ENCODE measurements at places on chromosomes 3 and 15.

- no peak for DNase-seq
Observed at GRCh38 chr15:42493679-42494078, 1.8 kb upstream of the SNAP23 start.

DNA sequence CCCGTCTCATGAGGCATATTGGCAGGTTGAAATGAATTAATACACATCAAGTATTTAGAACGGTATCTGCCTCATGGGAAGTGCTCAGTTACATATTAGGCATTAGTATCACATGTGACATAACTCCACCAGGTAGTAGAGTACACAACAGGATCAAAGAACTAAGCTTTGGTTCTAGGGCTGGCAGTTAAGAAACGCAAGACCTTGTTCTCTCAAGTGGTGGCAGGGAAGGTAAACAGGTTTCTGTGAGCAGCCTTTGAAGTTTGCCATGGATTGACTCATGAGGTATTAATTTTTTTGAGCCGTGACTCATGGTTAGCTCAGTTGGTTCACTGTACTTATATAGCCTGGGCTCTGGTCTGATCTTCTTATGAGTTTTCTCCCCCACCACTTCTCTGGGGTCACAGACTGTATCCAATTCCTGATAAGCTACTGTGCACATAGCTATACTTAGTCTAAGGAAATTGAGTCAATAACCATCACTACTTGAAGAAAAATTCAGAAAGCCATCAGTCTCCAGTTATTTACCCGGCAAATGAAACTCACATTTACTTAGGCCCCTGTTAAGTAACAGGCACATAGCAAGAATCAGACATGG is 155.6 kb upstream of the STT3B start:
- DNase-seq, result no peak

DNA sequence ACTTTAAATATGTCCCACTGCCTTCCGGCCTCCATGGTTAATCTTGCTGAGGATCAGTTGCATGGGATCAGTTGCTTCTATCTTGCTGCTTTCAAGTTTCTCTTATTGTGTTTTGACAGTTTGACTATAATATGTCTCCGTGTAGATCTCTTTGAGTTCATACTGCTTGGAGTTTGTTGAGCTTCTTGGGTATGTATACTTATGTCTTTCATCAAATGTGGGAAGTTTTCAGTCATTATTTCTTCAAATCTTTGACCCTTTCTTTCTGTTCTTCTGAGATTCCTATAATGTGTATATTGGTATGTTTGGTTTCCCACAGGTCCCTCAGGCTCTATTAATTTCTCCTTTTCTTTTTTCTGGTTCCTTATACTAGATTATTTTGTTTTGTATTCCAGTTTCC is 30.8 kb downstream of the PCCB start:
- no peak for DNase-seq

- no peak for DNase-seq
Observed at GRCh38 chr3:132435911-132436425, 18.7 kb downstream of the DNAJC13 start.

DNA sequence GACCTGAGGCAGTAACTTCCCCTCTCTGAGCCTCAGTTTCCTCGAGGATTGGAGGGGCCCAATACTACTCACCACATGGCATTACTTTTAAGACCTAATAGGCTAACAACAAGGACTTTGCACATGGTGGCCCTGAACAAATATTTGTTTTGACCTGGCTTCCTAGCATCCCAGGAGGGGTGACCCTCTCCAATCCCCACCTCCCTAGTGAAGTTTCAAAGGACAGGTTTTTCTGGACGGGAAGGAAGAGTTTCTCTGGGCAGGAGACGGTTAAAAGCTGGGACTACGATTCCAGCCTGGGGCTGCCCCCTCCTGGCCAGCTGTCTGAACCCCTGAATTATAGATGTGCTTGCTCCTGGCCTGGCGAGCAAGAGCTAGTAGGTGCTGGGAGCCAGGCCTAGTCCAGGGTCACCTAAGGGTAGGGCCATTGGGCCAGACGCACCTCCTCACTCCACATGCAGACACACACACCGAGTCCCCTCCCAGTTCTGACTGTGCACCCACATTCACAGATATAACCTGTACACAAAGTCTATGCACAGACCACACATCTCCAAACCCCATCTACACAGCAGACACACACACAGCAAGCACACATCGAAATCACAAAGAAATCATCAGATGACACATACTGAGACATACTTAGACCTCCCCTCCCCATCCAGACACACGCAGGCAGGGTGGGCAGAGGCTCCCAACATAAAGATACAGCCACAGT is 2.7 kb upstream of the ISL2 start:
- no peak for DNase-seq

DNA sequence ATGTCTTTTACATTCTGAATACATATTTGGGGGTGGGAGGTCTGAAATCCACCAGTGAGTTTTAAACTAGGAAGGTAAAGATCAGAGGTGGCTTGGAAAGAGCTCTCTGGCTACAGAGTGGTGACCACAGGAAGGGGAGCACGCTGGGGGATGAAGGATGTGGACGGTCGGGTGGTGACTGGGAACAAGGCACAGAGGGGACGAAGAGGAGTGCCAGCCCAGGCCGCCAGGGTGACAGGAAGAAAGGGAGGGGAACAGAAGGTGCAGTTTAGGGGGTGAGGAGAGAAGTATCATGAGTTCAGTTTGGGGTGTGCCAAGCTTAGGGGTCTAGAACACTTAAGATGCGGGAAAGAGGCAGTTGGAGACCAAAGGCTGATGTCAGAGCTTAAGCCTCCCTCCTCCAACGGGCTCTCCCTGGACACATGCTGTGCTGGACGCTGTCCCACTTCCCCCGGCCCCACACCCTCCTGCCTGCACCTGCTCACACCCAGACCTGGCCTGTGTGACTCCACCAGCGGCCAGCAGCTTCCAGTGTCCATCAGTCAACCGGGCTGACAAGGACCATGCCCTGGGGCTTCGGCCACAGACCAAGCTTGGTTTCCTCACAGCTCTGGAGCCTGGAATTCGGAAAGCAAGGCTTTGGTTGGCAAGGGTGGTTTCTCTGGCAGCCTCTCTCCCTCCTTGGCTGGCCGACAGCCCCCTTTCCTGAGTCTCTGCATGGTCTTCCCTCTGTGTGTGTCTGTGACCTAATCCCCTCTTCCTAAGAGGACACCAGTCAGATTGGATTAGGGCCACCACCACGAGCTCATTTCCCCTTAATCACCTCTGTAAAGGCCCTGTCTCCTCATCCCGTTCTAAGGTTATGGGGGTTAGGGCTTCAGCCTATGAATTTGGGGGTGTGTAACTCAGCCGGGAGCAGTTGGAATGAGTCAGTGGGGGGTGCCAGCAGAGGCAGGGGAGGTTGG is 120.4 kb upstream of the IQSEC1 start:
- DNase-seq, result no peak

GRCh38 chr15:79872358-79873017 is 24.3 kb downstream of the MTHFS start:
- DNase-seq, result no peak

GRCh38 chr15:31211353-31211752 is 109.8 kb upstream of the TRPM1 start:
- DNase-seq, result no peak

- DNase-seq, result no peak
Observed at GRCh38 chr3:142690613-142691012, 33.2 kb upstream of the TRPC1 start.

- DNase-seq, result no peak
Observed at GRCh38 chr15:31128919-31129768, 27.6 kb upstream of the TRPM1 start.

- DNase-seq, result no peak
Observed at GRCh38 chr3:147418808-147419701, 9.9 kb downstream of the ZIC1 start.

- no peak for DNase-seq
Observed at GRCh38 chr3:122349171-122349570, 24.1 kb downstream of the CSTA start.

DNA sequence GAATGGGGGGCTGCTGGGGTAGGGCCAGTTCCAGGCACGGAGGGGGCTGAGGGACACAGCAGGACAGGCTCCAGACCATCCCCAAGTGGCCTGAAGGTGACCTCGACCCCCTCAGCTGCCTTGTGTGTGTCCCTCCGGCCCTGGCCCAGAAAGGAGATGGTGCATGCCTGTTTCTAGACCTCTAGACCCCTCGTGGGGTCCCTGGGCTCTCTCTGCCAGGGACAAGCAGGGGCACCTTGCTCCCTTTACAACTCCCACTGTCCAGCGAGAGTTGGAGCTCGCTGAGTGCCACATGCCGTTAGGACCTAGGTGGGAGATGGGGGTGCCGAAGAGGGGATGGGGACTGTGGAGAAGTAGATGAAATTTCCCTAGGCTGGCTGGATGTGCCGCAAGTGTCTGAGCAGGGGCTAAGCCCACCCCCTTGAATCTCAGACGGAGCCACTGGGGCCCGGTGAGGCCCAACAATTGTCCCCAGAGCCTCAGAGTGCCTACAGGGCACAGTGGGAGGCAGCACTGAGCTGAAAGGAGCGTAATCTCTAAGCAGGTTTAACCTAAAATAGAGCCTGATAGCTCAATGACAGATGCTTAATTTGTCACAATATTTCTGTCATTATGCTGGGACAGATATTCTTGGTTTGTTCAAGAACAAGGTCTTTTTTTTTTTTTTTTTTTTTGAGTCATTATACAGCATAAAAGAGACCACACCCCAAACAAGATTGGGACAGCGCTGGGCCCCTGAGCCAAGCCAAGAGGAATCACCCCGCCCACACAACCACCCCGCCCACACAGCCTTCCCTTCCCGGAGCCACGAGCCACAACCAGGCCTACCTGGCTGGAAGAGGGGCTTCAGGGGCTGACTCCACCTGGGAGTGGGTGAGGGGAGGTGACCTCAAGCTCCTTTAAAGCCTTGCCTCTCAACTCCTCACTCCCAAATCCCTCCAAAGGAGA is 23.6 kb upstream of the KLF13 start:
- no peak for DNase-seq

- DNase-seq, result no peak
Observed at GRCh38 chr3:146839727-146840375, 234.7 kb upstream of the PLSCR5 start.

DNA sequence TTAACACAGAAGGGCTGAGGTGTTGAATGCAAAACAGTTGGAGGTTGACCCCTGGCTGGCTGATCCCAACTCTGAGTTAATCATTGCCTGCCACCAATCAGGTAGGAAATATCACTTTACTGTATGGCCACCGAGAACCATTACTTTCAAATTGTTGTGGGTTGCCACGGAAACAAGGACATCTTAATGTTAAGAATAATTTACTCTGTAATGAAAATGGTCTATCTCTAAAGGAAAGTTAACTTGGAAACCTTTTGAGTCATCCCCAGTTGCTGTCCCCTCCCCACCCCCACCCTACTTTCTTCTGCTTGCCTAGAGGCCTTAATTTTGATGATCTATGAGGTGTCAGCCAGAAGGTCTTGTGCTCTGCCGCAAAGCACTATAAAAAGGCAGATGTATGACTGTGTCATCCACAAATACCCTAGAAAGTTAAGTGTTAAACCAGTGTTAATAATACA is 78.7 kb upstream of the SNRK start:
- no peak for DNase-seq

GRCh38 chr3:48407542-48408099 is 22.3 kb downstream of the PLXNB1 start:
- DNase-seq, result no peak

DNA sequence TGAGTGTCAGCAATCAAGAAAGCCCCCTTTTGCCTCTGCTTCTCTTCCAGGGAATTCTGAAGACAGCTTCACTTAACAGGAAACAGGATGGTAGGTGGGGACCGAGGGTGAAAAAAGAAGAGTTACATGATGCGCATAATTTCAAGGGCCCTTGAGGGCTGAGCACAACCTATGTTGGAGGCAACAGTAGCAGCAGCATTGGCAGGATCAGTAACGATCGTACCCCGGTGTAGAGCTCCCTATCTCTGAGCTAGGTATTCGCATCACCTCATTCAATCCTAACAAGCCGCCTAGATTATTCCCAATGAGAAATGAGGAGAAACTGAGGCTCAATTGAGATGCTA is 432 bp upstream of the RAD54L2 start:
- no peak for DNase-seq

GRCh38 chr3:105836533-105836932 is 32.3 kb downstream of the CBLB start:
- DNase-seq, result no peak

- DNase-seq, result no peak
Observed at GRCh38 chr3:44962621-44963393, 13.2 kb downstream of the ZDHHC3 start.

DNA sequence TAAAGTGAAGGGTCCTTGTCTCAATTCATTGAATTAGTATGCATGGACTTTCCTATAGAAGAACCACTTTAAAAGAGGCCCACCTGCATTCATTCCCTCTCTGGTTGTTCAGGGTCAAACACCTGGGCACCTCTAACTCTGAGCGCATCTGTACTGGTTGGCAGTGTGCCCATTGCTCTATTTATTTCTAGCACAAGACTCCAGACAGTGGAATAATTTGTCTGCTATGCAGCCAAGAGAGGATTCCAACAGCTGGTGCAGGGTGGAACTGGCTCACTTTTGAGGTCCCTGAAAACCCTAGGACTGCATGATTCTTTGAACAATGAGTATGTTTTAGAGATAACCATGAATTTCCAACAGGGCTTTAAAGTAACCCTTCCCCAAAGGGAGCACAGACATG is 57.9 kb downstream of the CCDC33 start:
- no peak for DNase-seq

DNA sequence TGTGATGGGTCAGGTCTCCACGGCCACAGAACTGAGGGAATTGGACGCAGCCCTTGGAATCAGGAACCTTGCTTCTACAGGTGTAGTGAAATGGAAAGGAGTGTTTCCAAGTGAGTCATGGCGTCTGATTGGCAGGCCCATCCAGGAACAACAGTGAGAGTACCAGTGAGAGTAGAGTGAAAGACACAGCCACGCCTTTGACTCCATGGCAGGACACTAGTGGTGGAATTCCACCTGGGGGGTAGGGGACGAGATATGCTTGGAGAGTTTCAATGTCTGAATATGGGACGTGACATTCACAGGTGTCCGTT is 3.0 kb upstream of the SLC28A1 start:
- no peak for DNase-seq

- DNase-seq, result no peak
Observed at GRCh38 chr3:192747746-192748145, 20.4 kb upstream of the FGF12 start.

GRCh38 chr15:71294251-71294910 is 179.1 kb downstream of the THSD4 start:
- DNase-seq, result no peak
